ENCODE measurements at places on chromosomes 2 and 18. TPM values are rescaled to one million over a fixed set of nuclear protein-coding genes. Genes with fewer than 3 reads are reported as not detected.

- no peak for DNase-seq
Observed at GRCh38 chr2:179822540-179822939, 38.9 kb downstream of the ZNF385B start.

DNA sequence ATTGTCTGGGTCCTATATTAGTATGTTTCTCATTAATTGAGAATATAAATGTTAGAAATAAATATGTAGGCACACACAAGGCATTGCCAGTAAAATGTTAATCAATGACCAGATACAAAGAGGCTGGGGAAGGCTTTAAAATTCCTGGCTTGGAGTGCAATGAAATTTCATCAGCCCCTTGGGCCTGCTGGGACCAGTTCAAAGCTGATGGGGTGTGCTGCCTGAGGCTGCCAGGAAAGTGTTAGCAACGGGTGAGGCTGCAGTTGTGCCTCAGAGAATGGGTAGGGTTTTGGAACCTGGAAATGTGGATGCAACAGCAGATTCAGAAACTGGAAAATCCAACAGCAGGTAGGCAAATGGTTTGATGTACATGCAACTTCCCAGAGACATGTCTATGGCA lies 68.9 kb downstream of the DIPK1C start:
- no peak for DNase-seq

DNA sequence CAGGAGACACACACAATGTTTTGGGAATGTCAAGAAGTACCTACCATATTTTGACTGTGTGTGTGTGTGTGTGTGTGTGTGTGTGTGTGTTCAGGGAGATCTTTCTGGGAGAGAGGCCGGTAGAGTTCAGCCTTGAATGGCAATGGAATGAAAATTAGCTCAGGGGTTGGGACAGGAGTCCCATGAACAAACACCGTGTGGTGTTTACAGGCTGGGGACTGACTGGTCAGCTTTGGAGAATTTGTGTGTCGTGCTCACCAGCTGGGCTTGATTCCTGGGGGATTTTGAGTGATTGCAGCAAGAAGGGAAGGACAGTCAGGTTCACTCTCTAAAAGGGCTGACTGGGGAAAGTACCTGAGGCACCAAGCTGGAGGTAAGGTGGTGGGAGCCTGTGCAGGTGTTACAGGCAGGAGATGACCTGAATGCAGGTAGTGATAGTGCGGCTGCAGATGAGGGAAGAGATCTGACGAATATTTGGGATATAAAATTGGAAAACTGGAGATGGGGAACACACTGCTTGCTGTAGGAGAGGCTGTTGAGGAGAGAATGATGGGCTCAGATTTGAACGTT lies 2.5 kb upstream of the ADNP2 start:
- DNase-seq = no peak

C1QL2 gene
- polyA plus RNA-seq = 0.10 TPM
